Endodermal cell (in vitro differentiated cells): ENCODE measurements at places on chromosomes 4 and X. TPM values are rescaled to one million over a fixed set of nuclear protein-coding genes. Genes with fewer than 3 reads are reported as not detected.

DNA sequence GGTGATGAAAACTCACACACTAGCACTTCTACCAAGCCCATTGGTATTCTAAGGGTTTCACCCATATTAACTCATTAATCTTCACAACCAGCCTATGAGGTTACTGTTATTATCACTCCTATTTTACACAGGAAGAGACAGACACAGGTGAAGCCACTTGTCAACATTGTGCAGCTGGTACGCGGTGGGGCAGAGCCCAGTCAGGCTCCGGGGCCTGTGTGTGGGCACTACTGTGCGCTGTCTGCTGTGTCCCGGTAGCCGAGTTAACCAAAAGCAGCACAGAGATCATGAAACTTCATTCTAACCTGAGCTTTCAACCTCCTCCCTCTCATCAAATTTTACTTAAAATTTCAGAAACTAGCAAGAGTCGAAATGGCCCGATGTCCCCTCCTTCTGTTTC, 111.3 kb downstream of the PHKA2 start:
- DNase-seq: no peak

DNA sequence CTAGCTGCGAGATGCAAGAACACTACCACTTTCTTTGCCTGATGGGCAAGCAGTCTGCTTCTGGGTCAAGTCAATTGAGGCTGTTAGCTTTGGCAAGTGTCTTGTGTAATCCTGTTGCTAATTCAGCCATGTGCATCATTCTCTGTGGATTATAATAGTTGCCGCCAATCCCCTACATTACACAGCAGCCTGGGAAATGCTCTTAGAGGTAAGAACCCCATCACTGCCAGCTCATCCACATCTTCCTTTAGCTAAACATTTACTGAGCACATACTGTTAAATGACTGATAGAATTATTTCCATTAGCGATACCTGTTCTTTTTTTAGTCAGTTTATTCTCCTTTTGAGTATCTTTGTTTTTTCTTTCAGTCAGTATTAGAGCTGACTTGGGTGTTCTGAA, 116.2 kb downstream of the CBR4 start:
- DNase-seq: no peak

SRPX2 gene
- not detected in 3 replicates for total RNA-seq

GRCh38 chr4:7960790-7961655, 21.4 kb upstream of the AFAP1 start:
- no peak for DNase-seq

DNA sequence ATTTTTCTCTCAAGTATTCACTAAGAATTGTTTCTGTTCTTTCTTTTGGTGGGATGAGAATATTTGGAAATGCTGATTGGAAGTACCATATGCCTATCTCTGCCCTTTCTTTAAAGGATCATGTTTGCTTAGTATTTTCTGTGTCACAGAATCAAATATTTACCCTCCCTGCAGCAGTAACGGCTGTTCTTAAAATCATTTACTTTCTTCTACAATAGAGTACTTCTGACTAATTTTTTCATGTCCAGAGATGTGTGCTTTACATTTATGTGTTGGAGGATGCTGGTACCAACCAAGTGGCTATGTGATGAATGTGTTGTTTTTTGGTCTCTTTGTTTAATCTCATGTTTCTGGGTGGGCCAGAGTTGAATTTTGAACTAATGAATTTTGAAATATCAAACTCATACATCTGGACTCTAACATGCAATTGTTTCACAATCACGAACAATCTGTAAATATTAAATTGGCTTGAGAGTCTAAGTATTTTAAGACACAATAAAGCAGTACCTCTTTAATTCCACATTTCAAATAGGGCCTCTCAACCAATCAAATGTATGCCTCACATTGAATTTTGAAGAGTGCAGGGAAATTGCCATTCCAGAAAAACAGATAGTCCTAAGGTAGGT, 59.4 kb upstream of the ARSJ start:
- DNase-seq: no peak

ADH1A gene
- not detected in 2 replicates for total RNA-seq
